ENCODE measurements at places on chromosomes 16 and 17.

- DNase-seq, result no peak
Measured at GRCh38 chr17:61627658-61628057, 36.6 kb upstream of the NACA2 start.

DNA sequence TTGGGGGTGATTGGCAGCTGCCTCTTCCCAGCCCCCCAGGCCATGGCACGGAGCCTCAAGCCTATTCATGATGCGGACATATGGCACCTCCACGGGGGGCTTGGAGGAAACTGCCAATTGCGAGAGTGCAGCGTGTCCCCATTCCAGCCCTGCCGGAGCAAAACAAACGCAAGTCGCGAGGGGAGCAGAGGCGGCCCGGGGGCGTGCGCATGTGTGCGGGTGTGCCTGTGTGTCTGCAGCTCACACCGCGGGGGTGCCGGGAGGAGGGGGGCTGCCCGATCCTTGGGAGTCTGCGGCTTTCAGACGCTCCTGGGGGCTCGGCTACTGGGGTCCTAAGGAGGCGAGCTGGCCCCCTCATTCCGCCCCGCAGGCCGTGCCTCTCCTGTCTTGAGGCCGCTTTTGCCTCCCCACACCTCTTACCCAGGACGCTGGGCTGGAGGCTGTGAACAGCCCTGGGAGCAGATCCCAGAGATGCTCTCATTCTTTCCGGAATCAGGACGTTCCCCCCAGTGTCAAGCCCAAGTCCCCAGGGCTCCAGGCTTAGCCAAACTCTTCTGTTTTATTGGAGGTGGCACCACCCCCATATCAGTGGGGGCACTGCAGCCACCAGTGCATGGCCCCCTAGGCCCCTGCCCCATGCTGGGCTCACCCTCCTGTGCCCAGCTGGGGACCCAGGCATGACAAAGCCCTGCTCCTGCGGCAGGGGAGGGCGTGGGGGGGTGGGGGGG lies 29.1 kb downstream of the ENDOV start:
- no peak for DNase-seq

GRCh38 chr17:6137716-6138502 lies 67.7 kb downstream of the WSCD1 start:
- DNase-seq, result no peak

- DNase-seq, result no peak
Measured at GRCh38 chr17:61551255-61551742, 39.7 kb downstream of the NACA2 start.

DNA sequence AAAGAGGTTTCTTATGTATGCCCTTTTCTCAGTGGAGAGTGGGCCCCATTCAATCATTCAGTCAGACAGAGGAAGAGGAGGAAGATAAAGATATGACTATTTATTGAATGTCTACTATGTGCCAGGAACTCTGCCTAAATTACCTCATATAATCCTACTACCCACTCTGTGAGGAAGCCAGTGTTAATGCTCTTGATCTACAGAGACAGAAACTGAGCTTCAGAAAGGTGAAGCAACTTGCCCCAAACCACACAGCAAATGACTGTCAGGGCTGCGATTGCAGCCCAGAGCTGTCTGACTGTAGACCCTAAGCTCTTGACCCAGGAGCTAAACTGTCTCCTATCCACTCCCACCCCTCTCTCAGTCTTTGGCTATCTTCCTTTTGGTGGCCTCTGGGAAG lies 8.4 kb downstream of the SRCIN1 start:
- DNase-seq, result no peak

GRCh38 chr16:88839745-88840599 lies 16.8 kb downstream of the GALNS start:
- no peak for DNase-seq

- DNase-seq, result no peak
Measured at GRCh38 chr16:1393613-1394176, 20.8 kb downstream of the UNKL start.

GRCh38 chr17:51700011-51700760 lies 439.8 kb downstream of the UTP18 start:
- DNase-seq, result no peak

GRCh38 chr16:85041219-85042166 lies 13.9 kb downstream of the KIAA0513 start:
- peak; percentile 53 for DNase-seq

GRCh38 chr17:40181205-40181604 lies 3.9 kb downstream of the RAPGEFL1 start:
- no peak for DNase-seq

DNA sequence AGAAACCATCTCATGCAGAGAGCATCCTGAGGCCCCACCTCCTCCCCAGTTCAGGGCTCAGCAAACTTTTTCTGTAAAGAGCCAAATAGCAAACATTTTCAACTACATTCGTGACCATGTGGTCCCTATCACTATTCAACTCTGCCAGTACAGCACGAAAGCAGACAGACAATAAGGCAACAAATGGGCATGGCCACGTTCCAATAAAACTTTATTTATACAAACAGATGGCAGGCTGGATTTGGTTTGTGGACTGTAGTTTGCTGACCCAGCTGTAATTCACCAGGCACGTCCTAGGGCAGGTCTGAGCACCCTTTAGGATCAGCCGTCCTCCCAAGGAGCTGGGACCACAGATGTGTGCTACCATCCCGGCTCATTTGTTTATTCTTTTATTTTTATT lies 27.1 kb upstream of the GPRC5C start:
- no peak for DNase-seq

DNA sequence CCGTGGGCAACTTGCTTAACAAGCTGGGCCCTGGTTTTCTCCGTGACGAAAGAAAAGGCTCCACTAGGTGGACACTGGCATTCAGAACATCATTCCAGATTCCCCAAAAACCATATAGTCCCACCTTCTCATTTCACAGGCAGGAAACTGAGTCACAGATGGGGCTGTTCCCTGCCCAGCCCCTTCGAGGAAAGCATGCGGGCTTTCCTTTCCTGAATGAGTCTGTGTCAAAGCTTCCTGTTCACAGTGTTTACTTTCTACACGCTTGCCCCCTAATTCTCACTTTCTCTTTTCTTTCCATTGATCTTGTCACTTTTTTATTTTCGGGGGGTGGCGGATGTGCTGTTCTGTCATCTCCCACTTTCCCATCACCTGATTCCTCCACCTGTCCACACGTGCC lies 10.3 kb upstream of the LGALS9 start:
- no peak for DNase-seq

GRCh38 chr17:43768943-43769342 lies 9.8 kb downstream of the DUSP3 start:
- DNase-seq, result no peak

GRCh38 chr16:12498077-12498476 lies 305.6 kb downstream of the CPPED1 start:
- DNase-seq, result no peak

DNA sequence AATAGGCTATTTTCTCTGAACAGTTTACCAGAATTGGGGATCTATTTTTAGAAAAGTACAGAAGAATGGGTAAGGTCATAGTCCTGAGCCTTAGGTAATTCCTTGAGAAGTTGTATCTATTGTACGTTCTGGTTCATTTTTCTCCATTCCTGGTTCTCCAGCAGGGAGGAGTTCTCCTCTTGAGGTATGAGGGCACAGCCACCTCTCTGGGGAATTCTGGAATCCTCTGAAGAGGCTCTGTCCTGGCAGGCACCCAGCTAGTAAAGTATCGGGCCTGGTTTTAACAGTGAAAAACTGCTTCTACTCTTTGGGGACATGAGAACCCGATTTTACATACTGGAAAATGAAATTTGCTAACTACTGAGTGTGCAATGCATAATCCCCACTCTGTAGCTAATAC lies 19.6 kb upstream of the PMFBP1 start:
- DNase-seq, result no peak

DNA sequence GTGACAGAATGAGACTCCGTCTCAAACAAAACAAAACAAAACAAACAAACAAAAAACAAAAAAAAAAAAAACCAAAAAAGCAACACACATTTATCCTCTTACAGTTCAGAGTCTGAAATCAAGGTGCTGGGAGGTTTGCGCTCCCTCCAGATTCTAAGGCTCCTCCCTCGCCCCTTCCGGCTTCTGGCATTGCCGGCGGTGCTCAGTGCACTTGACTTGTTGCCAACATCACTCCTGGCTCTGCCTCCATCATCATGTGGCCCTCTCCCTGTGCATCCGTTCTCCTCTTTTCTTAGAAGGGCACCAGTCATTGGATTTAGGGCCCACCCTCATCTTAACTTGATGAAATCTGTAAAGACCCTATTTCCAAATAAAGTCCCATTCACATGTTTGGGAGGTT lies 73.8 kb downstream of the RBFOX3 start:
- peak; percentile 13 for DNase-seq

DNA sequence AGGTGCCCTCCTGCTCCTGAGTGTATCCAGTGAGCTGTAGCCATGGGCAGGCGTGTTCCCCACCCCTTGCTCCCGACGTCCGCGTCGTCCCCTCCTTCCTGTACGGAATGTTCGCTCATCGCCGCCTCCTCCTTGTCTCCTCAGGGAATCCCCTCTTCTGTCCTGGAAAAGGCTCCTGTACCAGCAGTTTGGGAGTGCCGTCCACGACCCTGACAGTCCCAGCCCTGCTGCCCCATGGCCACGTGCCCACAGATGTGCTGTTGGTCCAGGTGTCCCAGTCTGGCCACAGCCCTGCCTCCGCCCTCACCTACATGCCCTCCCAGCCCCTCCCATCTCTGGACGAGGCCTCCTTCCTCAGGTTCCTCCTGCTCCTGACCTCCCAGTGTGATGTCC lies 30.2 kb downstream of the OR1D5 start:
- DNase-seq, result peak; percentile 39

- DNase-seq, result peak; percentile 7
Measured at GRCh38 chr17:261635-262034, 80.2 kb upstream of the DOC2B start.

DNA sequence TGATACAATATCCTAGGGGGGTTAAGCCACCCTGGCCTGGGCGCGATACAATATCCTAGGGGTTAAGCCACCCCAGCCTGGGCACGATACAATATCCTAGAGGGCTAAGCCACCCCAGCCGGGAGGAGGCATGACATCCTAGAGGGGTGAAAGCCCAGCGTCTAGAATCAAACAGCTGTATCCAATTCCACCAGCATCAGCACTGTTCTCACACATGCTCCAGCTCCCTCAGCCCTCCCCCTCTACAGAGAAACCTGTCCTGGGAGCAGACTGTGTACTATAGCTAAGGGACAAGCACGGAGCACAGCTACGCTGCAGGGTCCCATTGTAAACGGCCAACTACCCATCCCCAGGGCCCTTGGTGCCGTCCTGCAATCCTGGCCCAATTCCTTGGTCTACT lies 6.2 kb downstream of the GINS2 start:
- DNase-seq, result no peak

GRCh38 chr17:68924793-68925720 lies 30.1 kb downstream of the ABCA8 start:
- no peak for DNase-seq

DNA sequence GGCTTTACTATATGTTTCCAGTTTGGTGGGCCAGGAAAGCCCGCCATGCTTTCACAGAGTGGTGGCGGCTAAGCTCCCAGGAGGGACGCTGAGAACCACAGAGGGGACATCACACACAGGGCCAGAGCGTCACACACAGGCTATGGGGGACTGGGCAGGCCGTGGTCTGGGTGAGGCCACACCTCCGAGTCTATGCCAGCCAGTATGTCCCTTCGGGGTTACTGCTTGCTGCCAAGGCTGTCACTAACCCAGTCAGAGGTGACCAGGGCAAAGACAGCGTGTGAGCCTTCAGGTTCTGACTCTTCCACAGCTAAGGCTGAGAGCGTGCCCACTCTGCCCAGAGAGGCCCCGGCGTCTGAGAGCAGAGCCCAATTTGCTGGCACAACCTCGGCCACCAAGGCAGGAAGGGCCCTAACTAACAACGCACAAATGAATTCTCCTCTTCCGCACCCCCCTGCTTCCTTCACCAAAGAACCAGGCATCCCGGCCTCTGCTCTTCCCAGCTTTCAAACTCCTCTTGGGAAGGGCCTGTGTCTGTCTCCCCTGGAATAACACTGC lies 2.9 kb downstream of the PLD6 start:
- DNase-seq, result no peak

DNA sequence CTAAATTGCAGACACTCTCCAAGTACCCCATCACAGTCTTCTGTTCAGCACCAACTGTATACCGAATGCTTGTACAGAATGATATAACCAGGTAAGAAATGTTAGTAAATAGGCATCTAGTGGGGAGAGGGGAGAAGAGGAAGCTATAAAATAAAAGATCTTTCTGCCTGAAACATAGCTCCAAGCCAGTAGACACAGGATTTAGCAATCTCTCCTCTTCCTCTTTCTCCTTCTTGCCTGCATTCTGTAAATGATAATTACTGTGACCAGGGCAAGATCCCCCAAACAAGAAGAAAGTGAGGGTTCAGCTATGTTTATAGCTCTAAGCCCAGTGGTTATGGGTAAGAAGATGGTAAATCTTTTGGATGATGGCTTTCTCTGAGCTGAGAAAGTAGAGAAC lies 17.9 kb downstream of the ACSM3 start:
- DNase-seq, result no peak

GRCh38 chr16:77386831-77387814 lies 47.7 kb downstream of the ADAMTS18 start:
- no peak for DNase-seq

DNA sequence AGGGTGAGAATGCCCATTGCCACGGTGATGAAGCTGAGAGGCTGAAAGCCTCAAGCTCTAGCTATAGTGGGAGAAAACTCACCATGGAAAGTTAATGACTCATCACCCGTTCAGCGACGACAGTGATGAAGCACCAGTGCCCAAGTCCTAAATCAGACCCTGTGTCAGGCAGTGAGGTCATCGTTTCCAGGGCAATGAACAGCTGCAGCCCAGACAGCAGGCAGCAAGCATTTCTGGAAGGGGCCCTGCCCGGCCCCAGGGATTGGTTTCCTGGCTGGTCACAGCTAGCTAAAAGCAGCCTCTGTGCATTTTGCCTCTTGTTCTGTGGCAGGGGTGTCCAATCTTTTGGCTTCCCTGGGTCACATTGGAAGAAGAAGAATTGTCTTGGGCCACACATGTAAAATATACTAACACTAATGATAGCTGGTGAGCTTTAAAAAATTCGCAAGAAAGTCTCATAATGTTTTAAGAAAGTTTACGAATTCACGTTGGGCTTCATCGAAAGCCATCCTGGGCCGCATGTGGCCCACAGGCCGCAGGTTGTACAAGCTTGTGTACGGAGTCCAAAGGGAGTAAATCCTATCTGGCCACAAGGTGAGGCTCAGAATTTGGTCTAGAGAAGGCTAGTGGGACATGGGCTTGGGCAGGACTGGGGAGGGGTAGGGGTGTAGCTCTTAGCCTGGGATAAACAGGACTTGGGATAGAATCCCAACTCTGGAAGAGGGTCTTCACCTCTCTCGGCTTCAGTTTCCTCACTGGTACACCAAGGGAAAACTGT lies 40.6 kb downstream of the MIS12 start:
- no peak for DNase-seq

DNA sequence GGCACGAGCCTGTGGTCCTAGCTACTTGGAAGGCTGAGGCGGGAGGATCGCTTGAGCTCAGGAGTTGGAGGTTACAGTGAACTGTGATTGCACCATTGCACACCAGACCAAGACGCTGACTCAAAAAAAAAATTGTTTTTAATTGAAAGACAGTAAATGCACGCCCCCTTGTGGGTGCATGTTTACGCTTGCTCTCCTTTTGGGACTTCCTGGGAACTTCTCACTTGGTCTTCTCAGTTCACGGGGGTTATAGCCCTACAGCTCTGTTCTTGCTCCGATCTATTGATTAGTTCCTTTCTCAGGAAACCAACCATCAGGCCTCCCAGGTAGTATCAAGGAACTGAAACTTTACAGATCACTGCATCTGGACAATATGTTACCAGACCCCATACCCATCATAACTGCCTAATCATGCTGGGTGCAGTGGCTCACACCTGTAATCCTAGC lies 14.2 kb upstream of the RIPOR1 start:
- peak; percentile 88 for DNase-seq

Data from lower lobe of right lung (tissue), 2 donors.